Right ventricle myocardium superior (tissue), 1 donor: ENCODE measurements at places on chromosomes 6 and 20. TPM values are rescaled to one million over a fixed set of nuclear protein-coding genes. Genes with fewer than 3 reads are reported as not detected.

Gene SLCO4A1
- total RNA-seq, result 12.1 TPM

Gene LHFPL5
- total RNA-seq, result not detected

Gene DHX35
- total RNA-seq, result 14.4 TPM

Gene EPHA7
- total RNA-seq, result 2.4 TPM

Gene VPS52
- 30.4 TPM for total RNA-seq

Gene C6orf15
- total RNA-seq, result not detected

Gene TREM1
- 0.67 TPM for total RNA-seq

Gene PHACTR3
- 10.0 TPM for total RNA-seq

Gene ZC2HC1B
- not detected for total RNA-seq

Gene RNASET2
- 12.3 TPM for total RNA-seq

Gene GATA5
- total RNA-seq, result 1.7 TPM

Gene PROKR2
- not detected for total RNA-seq

Gene TSBP1
- not detected for total RNA-seq

Gene SMLR1
- not detected for total RNA-seq

Gene MAFB
- total RNA-seq, result 14.7 TPM

Gene STMND1
- not detected for total RNA-seq

Gene C4B
- total RNA-seq, result 58.3 TPM

Gene OLIG3
- not detected for total RNA-seq

Gene PCK1
- 2.3 TPM for total RNA-seq

Gene COL21A1
- 20.8 TPM for total RNA-seq

Gene SPATS1
- not detected for total RNA-seq

Gene ESF1
- total RNA-seq, result 13.3 TPM

Gene TTBK1
- 0.13 TPM for total RNA-seq

Gene XKR7
- not detected for total RNA-seq

Gene IRF4
- total RNA-seq, result 0.54 TPM

Gene FNDC1
- 1.2 TPM for total RNA-seq

Gene FUT9
- not detected for total RNA-seq

Gene GABRR1
- total RNA-seq, result not detected

Gene HUS1B
- not detected for total RNA-seq

Gene NCOA5
- total RNA-seq, result 23.0 TPM

Gene ENPP4
- 18.3 TPM for total RNA-seq

Gene ARHGAP18
- 7.9 TPM for total RNA-seq

Gene ADGB
- not detected for total RNA-seq

Gene PRL
- total RNA-seq, result not detected

Gene CSNK2B
- 95.1 TPM for total RNA-seq

Gene SDCBP2
- total RNA-seq, result 2.5 TPM

Gene RCAN2
- total RNA-seq, result 258 TPM

Gene ZBTB12
- 3.1 TPM for total RNA-seq

Gene ENPP5
- total RNA-seq, result 3.0 TPM

Gene GJA10
- total RNA-seq, result not detected

Gene OTOR
- not detected for total RNA-seq
